NCI-H524 (cell line): ENCODE measurements at places on chromosomes 12 and 14.

- peak; percentile 41 for DNase-seq
Measured at GRCh38 chr14:102510616-102511520, 1.3 kb upstream of the ANKRD9 start.

DNA sequence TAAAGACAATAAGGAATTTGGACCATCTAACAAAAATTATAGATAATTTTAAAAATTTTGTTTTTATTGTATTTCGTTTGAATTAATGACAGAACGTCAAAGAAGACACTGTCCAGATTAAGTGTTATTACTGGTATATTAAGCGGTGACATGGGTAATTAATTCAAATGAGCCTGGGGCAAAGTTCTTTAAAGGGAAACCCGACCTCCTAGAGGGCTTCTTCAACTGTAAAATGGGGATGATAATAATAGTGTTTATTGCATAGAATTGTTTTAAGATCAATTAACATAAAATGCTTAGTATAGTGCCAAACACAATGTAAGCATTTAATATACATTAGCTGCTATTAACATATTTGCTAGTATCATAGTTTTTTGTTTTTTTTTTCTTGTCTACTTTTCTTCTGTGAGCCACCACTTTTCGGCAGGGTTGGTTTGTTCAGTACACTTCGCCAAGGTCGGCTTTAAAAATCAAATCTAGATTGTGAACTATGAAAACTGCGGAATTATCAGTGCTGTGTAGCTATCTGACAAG, 514 bp upstream of the LARP4 start:
- DNase-seq = no peak

DNA sequence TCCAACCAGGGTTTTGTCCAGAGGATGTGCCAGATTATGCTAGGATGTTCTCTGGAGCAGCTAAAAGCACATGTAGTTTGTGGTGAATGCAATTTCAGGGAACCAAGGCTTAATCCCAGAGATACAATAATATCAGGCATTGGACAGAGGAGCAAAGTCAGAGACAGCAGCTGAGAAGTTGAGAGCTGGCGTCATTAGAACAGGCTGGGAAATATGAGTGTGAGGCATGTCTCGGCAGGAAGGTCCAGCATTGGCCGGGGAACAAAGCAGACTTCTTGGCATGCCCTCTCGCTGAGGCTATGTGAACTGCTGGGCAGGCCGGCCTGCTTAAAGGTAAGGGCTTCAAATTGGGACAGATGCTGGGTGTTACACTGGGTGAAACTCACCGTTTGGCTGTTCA, 125.4 kb downstream of the CAND1 start:
- DNase-seq = no peak

- peak; percentile 84 for DNase-seq
Measured at GRCh38 chr12:53696285-53696654, 20.4 kb upstream of the ATP5MC2 start.

DNA sequence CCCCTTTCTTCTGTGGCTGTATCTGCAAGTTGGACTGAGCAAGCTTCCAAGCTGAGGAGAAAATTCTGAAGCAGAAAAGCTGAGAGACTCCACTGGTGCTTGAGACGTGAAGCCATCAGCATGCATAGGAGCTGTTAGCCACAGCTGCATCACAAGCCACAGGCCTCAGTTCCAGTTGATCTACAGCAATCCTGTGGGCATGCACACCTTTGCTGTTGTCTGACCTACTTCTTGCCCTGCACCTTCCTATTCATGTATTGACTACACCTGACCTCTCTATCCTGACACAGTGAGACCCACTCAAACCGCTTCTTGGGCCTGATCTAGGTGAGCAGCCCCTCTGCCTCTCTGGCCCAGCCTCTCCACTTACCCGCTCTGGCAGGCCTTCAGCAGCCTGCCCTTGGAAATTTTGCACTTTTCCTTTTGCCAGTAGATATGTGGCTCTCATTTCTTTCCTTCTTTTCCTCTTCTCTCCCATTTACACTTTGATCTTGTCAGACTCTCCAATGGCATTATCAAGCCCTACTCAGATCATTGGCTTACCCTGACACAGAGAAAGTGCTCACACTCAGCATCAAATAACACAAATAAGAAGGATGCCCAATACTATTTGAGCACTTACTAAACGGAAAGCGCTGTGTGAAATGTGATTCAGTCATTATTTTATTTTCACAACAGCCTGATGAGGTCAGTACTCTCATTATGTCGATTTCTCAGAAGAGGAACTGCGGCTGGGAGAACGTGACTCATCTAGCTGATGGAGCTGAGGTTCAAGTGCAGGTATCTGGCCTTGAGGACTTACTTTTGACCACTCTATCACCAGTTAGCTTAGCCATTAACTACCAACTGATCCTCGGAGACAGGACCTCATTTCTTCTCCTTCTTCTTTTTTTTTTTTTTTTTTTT, 21.9 kb upstream of the PTGR2 start:
- no peak for DNase-seq

DNA sequence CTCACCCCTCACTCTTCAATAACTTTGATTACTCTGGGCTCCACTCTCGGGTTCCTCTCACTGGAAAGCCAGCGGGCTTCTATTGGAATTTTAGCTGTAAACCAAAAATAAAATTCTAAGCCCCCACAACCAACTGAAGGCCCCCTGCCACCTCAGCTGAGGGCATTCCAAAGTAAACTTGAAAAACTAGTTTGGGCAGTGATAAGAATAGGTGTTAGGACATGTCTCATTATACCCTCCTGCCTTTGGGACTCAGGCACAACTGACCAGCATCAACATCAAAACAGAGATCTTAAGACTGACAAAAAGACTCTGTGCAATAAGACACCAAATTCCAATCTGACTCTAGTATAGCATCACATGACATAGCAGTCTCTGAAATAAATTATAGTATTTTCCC, 11.9 kb upstream of the TSPAN9 start:
- DNase-seq = no peak

- no peak for DNase-seq
Measured at GRCh38 chr12:28222081-28222700, 31.9 kb downstream of the CCDC91 start.
